ENCODE measurements at places on chromosomes 4 and X.

GRCh38 chrX:31279359-31279758 is 207.5 kb upstream of the FTHL17 start:
- DNase-seq, result peak; percentile 42

DNA sequence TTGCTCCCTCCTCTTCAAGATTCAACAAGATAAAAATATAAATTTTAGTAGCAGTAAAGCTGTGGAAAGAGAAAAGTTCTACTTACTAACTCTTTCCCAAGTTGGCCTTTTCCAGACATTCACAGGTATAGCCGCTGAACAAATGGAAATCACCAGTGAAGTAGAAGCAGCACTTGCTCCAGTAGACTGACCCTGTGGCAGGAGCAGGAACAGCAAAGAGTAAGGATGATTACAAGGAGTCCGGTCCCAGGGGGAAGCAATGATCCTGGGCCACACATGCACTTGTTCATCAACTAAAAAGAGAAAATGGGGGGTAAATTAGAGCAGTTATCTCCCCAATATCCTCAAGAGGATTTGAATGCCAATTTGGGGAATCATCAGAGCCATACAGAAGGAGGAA is 184.9 kb downstream of the NAF1 start:
- no peak for DNase-seq

GRCh38 chrX:117510453-117510852 is 606.2 kb downstream of the KLHL13 start:
- DNase-seq, result no peak

DNA sequence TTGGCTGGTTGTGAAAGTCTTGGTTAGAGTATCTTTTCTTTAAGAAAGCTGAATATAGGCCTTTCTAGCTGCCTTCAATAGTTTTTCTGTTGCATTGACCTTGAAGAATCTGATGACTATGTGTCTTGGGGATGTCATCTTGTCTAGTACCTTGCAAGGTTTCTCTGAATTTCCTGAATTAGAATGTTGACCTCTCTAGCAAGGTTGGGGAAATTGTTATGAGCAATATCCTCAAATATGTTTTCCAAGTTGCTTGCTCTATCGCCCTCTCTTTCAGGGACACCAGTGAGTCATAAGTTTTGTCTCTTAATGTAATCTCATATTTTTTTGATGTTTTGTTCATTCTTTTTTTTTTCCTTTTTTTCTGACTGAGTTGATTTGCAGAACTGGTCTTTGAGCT is 194.7 kb downstream of the RAB28 start:
- DNase-seq, result peak; percentile 34

DNA sequence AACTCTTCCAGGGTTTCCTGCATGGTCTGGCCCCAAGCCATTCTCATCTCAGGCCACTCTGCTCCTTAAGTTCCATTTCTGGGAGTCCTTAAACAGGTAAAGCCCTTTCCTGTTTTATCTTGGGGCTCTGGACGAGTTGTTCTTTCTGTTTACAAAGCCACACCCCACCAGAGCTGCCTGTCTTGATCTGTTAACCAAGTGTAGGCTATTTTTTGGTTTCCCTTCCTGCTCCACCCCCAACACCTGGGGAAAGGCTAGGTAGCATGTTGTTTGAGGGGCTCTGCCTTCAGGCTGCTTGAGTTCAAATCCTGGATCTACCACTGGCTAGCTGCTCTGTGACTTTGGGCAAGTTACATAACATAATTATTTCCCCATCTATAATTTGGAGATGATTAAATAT is 40.0 kb downstream of the ERVMER34-1 start:
- DNase-seq, result no peak

DNA sequence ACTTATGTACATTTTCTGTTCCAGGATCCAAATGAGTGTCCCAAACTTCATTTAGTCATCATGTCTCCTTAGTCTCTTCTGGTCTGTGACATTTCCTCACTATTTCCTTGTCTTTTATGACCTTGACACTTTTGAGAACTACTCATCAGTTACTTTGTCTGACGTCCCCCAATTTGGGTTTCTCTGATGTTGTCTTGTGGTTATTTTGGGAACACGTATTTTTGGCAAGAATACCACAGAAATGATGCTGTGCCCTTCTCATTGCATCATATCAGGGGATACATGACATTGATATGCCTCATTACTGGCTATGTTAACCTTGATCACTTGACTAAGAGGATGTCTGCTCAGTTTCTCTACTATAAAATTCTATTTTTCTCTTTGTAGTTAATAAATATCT is 308.8 kb downstream of the ZNF674 start:
- peak; percentile 54 for DNase-seq

- DNase-seq, result peak; percentile 7
Measured at GRCh38 chrX:31117266-31117665, 45.4 kb upstream of the FTHL17 start.

DNA sequence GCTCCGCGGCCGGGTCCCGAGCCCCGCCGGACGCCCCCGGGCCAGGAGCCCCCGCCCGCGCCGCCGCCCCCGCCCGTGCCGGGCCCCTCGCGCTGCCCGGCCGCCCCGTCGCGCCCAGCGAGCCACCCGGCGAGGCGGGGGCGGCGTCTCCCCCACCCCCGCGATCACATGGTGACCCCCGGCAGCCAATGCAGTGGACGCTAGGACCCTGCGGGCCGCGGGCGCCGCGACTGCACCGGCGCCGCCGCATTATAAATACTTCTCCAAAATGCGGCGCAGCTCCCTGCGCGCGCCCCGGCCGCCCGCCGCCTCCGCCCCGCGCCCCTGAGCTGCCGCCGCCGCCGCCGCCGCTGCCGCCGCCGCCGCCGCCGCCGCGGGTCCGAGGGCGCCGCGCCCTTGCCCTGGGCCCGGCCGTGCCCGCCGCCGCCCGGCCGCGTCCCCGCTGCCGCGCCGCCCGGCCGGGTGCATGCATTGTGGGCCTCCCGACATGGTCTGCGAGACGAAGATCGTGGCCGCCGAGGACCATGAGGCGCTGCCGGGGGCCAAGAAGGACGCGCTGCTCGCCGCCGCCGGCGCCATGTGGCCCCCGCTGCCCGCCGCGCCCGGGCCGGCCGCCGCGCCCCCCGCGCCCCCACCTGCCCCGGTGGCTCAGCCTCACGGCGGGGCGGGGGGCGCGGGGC is at the start of gene NAT8L:
NAT8L (plus strand) TSS at position 282 of the 680 bp plus-strand sequence; CDS start at position 467, 185 bp downstream.
- DNase-seq, result no peak

- peak; percentile 58 for DNase-seq
Measured at GRCh38 chr4:84568496-84568895, 14.4 kb upstream of the CDS1 start.

DNA sequence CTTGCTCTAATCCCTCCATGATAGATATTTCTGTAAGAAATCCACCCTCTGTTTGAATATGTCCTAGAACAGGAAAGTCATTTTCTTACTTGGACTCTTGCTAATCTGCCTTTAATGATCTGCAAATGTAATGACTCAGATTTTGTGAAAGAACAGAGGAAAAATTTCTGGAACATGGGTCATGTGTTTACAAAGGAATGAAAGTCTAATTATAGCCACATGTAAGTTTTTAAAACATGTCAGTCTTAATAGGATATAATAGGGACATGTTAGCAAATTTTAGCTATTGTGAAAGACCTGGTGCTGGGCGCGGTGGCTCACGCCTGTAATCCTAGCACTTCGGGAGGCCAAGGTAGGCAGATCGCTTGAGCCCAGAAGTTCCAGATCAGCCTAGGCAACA is 47.6 kb downstream of the GRK4 start:
- DNase-seq, result peak; percentile 91

DNA sequence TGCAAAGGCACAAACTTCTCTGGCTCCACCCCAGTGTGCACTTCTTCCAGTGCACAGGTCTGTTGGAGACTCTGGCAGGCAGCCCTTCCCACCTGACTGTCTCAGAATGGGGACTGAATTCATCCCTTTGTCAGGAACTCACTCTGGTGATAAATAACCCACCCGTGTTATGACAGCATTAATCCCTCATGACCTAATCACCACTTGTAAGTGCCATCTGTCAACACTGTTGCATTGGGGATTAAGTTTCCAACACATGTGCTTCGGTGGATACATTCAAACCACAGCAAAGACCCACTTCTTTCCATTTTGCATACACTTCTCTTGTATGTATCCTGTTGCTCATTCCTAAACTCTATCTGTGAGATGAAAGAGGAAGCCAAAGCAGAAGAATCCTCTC is 1002.9 kb upstream of the IGFBP7 start:
- no peak for DNase-seq

- no peak for DNase-seq
Measured at GRCh38 chr4:100284129-100284880, 94.0 kb upstream of the DDIT4L start.

- peak; percentile 68 for DNase-seq
Measured at GRCh38 chrX:66731398-66731797, 92.5 kb upstream of the EDA2R start.

GRCh38 chr4:121938282-121939092 is 13.4 kb downstream of the TRPC3 start:
- no peak for DNase-seq

DNA sequence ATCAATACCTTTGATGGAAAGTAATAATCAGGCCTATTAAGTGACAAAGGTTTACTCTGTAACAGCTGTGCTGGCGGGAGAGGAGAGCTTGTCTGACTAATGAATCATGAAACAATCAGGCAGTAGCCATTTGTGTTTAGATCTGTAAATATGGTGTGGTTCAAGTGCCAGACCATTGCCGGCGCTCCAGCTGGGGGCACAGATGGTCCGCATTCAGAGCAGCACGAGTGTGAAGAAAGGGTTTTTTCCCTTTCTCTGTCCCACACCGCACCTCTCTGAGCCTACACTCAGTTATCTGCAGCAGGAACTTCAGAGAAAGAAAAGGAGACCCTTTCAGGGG is 111.3 kb upstream of the PAQR3 start:
- DNase-seq, result no peak

DNA sequence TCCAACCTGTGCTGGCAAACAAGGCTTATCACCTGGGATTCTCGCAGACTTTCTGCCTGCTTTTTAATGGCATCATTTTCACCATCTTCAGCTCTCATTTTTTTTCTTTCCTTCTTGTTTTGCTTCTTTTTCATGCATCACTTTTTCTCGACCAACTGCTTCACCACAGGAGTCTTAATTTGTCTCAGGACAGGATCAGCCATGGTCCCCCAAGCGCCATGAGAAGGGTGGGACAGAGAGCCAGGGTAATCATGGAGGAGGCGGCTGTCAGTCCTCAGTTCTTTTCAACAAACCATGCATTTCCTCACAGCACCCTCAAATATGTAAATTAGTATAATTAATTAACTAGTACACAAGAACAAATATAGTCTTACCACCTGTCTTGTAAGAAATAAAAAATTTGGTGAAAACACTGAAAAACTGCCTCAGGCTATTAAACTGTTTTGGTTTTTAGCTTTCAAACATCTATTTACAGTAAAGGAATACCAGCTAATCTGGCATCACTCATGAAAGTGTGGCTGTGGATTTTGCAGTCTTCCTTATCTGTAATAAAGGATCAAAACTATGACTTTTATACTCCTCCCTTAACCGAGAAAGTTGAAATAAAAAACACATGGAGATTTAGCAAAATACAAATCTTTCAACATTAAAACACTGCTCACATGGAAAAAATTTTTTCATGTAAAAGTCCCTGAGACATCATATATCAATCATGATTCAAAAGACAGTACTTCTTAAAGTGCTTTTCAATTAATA is 19.1 kb downstream of the EIF4E start:
- no peak for DNase-seq

DNA sequence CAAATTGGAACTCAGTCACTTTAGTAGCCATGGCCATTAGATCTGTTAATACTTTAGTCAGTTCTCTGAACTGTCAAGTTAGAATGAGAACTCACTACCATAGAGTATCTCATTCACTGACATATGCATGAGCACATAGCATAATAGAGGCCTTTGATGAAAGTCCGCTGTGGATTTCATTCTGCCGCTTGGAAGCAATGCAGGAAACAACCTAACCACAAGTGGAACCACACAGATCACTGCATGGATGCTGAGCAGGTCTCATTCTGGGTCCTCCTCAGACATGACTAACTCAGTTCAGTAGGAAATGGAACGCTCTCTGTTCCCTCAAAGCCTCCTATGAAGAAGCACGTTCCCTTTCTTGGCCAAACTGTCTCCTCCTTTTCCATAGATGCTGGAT is 1624.8 kb upstream of the TENM3 start:
- DNase-seq, result no peak

- DNase-seq, result no peak
Measured at GRCh38 chr4:157912212-157912611, 260.6 kb downstream of the GASK1B start.

GRCh38 chrX:15714529-15714928 is 23.5 kb upstream of the CA5B start:
- no peak for DNase-seq

DNA sequence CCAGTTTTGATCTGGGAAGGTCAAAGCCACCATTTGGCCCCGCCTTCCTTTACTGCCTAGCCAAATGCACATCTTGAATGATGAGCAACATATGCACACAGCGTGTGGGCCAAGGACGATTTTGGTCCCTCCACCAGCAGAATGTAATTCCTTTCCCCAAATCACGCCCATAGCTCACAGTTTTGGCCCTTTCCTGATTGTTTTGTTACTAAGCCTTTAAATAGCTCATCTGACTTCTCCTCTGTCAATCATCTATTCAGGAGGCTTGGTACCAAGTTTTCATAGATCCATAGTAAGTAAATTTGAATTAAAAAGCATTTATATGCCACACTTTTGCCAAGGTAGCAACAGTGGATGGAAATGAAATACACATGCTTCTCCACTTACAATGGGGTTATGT is 123.3 kb downstream of the NFKB1 start:
- DNase-seq, result no peak

DNA sequence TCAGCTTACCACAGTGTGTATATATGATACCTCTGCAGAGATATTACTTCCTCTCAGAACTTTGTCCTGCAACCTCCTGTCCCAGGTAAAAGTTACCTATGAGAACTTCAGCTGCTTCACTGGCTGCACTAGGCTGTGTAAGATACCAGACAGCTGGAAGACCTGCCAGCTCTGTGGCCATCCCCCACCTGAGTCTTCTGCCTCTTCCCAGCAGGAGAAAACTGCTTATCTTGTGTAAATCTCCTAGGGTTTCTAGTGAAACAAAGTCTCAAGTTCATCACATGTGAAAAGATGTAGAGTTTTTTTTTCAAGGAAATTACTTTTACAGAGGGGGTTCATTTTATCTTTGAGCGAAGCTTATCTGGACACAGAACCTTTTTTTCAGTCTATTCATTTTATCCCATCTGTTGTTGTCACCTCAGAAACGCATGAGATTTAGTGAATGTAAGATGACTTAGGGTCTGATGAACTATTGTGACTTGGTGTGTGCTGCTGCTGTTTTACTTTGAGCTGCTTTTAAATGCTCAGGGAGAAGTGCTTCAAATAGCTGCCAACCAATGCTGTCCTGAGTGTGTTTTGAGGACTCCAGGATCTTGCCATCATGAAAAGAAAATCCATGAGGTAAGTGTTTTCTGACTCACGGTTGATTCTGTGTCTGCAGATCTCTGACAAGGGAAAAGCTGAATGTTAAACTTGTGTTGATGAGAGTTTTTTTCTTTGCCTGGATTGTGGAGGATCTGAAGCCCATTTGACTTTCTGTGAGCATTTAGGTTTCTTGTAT is 187.8 kb downstream of the FRAS1 start:
- DNase-seq, result peak; percentile 12

GRCh38 chr4:187478292-187479140 is 517.1 kb upstream of the ZFP42 start:
- DNase-seq, result peak; percentile 1

GRCh38 chrX:71533516-71533850 is 579 bp downstream of the OGT start:
- no peak for DNase-seq

Measured in fibroblast of mammary gland (primary cell).